ENCODE measurements at places on chromosomes 7 and 10. TPM values are rescaled to one million over a fixed set of nuclear protein-coding genes. Genes with fewer than 3 reads are reported as not detected.

The NME8 gene
- not detected for total RNA-seq

The LEP gene
- under 0.01 TPM for total RNA-seq

The LMBR1 gene
- total RNA-seq = 79.6 TPM

- no peak for DNase-seq
Measured at GRCh38 chr10:71468363-71469094, 71.8 kb downstream of the CDH23 start.

The SCART1 gene
- total RNA-seq = 1.1 TPM

DNA sequence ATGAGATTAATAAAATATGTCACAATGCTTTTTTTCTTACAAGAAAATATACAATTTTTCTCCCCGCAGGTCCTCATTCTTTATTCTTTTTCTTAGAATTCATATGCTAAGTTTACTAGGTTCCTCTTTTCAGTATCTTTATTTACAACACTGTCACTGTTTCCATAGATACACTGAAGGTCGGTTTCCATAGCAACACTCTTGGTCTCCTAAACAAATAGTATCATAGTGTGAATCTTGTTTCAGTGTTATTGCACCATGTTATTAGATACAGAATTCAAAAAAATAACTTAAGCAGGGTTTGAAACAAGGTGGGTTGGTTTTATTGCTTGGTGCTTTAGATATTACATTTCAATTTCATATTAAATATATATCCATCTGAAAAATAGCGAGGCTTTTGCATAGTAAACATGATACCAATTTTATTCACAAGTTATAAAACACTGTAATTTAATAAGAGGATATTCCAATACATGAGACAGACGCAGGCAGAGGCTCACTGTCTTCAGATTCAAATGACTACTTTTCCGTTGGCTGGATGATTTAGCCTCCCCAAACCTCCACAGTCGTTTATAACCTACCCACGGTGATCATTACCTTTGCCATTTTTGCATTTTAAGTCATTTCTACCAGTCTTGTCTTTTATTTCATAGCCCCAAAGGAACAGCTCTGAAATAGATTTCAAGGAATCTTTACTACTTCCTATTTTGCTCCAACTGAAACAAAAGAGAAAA is 88.9 kb upstream of the KLF6 start:
- peak; percentile 72 for DNase-seq

DNA sequence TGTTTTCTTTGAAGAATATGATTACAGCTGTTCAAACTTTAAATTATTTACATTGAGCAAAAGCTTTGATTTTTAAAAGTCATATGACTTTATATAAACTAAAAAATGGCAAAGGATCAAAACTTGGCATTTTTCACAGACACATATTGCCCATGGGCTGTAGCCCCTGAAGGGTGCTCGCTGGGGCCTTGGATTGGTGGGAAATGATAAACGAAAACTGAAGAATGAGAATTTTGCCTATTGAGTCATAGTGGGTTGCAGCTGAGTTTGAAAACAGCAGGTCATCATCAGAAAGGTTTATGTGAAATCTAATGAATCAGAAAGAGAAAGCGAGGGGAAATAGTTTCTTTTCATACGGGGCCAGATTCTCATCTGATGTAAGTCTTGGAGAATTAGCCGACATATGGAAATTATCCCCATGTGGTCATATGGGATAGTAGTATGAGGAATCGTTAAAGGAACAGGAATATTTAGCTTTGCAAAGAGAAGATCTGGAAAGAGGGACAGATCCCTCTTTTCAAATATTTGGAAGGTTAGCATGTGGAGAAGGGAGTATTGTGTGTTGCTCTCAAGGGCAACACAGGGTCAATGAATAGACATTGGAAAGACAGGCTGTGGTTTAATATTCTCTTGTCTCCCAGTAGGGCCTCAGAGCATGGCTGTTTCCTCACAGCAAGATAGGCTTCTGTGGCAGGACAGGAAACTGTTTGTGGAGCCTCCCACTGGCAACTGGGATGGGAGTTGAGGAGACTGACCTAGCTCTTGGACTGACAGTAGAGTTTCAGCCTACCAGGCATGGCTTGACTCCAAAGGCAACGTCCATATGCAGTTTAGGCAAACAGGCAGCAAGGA is 119.0 kb downstream of the FZD1 start:
- DNase-seq = no peak

GRCh38 chr7:155216475-155217272 is 81.0 kb upstream of the INSIG1 start:
- no peak for DNase-seq

DNA sequence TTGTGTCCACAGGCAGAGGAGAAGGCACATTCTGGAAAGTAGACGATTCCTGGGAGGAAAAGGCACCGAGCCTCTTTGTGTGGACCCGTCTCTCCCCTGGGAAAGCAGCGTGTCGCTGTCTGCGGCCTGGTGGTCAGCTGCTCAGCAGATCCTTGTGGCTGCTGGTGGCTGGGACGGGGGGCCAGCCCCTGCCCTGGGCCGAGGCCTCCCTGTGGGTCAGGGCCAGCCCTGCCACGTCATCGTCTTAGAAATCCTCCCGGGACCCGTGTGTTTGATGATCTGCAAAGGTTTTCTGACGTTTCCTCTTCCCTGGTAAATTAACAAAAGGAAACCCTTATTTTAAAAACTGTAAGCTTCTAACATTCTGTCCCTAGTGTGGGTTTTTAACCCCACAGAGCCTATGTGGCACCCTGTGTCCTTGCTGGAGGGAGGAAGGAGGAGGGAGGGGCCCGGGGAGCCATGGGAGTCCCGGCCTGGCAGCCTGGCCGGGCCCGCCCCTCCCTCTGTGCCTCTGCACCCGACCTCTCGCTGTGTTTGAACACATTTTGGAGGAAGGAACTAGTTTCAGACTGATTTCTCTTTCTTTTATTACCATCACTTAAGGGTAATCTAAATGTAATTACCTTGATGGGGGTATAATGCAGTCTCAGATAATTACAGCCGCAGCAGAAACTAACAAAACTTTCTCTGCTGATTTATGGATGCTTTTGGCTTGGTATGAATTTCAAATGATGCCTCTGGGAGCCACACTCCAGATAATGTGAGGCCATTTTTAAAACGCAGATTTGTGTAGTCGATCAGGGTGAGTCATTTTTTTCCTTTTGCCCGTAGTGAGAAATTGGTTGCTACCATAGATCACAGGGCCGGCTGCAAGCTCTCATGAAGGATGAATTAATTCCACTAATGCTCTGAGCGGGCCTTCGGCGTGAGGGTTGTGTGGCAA is 85.5 kb downstream of the NKX6-2 start:
- no peak for DNase-seq

The ANKRD22 gene
- total RNA-seq = 5.3 TPM

The PRSS2 gene
- total RNA-seq = not detected

The SH2D4B gene
- total RNA-seq = under 0.01 TPM

DNA sequence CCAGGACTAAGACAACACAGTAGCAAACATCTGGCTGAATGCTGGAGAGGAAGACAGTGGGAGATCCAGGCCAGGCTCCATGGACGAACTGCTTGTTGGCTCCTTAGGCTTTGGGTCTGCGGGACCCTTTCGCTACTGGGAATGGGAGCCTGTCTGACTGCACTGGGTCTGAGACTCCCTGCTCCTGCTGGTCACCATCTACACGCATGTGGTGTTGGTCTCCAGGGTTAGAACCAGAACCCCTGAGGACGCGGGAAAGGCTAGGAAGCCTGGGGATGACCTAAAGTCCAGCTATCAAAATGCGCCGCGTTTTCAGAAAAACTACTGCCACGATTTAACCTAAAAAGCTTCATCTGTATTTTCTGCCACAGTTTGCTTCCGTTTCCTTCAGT is 817 bp upstream of the DNAJB6 start:
- DNase-seq = no peak

GRCh38 chr7:50164559-50165170 is 71.6 kb upstream of the ZPBP start:
- no peak for DNase-seq

- peak; percentile 26 for DNase-seq
Measured at GRCh38 chr7:87628780-87629569, 777 bp downstream of the RUNDC3B start.

The AP5Z1 gene
- 25.5 TPM for total RNA-seq

The EPHB4 gene
- total RNA-seq = 104 TPM

The SPDYE2B gene
- total RNA-seq = not detected

The TSPAN12 gene
- 1.6 TPM for total RNA-seq

The ITIH2 gene
- total RNA-seq = not detected

DNA sequence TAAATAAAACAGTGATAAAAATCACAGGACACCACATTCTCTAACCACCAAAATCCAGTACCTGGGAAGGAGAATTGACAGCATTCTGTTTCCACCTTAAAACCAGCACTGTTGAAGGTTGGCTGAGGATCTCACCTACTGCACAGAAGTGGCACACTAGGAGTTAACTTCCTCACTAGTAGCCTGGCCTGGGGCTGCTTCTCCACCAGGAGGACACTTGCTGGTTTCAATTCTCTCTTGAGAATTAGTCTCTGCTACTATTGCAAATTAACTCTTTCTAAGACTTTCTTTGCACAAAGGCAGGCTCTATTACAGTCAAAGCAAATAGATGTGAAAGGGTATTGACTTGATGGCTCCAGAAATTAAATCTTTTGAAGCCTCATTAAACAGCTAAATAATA is 2.3 kb upstream of the CTTNBP2 start:
- DNase-seq = no peak

- DNase-seq = no peak
Measured at GRCh38 chr10:2541176-2541575, 526.2 kb upstream of the PFKP start.

The DPYSL4 gene
- 0.13 TPM for total RNA-seq

- peak; percentile 90 for DNase-seq
Measured at GRCh38 chr7:137681657-137682562, 164.9 kb downstream of the DGKI start.

DNA sequence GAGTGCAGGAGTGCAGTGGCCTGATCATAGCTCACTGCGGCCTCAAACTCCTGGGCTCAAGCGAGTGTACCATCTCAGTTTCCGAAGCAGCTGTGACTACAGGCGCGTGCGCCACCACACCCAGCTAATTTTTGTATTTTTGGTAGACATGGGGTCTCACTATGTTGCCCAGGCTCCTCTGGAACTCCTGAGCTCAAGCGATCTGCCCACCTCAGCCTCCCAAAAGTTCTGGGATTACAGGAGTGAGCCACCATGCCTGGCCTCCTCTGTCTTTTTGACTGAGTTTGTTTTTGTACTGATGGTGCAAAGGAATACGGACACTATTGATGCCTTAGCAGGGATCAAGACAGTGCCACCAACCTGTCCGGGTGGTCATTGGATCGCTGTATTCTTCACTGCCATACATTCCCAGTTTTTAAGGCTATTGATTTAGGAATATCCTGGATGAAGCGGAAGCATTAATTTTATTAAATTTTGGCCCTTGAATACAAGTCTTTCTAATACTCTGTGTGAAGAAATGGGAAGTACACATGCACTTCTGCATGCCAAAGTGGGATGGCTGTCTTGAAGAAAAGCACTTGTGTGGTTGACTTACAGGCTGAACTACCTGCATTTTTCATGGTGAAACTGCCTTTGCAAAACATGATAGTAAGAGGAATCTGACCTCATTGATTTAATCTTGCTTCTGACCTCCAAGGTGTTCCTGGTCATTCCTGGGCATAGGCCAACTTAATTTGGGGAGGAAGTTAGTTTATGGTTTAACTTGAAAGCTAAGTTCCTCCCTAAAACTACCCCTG is 2.1 kb upstream of the CUL2 start:
- no peak for DNase-seq

- no peak for DNase-seq
Measured at GRCh38 chr10:80186364-80187012, 18.8 kb downstream of the ANXA11 start.

The FZD1 gene
- 4.1 TPM for total RNA-seq

The ZNF862 gene
- total RNA-seq = 5.0 TPM

The AMZ1 gene
- total RNA-seq = not detected

- no peak for DNase-seq
Measured at GRCh38 chr7:140675726-140676125, 3.0 kb downstream of the ADCK2 start.

The CTNNA3 gene
- total RNA-seq = not detected

The CTTNBP2 gene
- 0.26 TPM for total RNA-seq

- DNase-seq = no peak
Measured at GRCh38 chr10:96138102-96138501, 8.0 kb downstream of the ZNF518A start.

GRCh38 chr10:124222988-124223710 is 129.8 kb upstream of the CHST15 start:
- DNase-seq = no peak

The HOXA5 gene
- total RNA-seq = not detected

The TMEM176A gene
- not detected for total RNA-seq

- no peak for DNase-seq
Measured at GRCh38 chr7:137084607-137085380, 216.3 kb downstream of the CHRM2 start.

The SLC18A3 gene
- total RNA-seq = not detected

The CALN1 gene
- not detected for total RNA-seq

The ZNF804B gene
- not detected for total RNA-seq

GRCh38 chr7:113094517-113095249 is 8.1 kb upstream of the GPR85 start:
- DNase-seq = no peak

DNA sequence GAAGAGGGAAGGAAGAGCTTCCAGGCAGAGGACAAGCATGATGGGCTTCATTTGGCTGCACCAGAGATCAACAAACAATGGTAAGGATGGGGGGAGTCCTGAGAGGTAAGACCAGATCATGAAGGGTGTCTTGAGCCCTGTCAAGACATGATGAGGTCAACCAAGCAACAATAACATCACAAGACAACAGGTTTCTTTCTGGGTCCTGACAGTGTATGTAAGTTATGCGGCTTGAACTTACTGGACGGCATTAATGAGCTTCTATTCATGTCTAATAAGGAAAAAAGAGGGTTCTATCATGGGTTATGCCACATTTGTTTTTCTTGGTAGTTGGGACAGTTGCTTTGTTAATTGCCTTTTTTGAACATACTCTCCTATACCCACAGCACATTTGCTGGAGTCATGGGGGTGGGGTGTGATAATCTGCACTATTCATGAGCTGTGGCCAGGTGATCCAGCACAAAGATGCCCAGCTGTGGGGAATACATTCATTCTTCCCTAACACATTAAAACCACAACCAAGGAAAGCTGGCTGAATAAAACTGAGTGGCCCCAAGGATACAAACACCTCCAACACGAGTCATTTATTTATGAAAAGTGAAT is 168.8 kb upstream of the KLF14 start:
- no peak for DNase-seq

GRCh38 chr10:120039826-120040225 is 147.3 kb downstream of the SEC23IP start:
- DNase-seq = no peak

DNA sequence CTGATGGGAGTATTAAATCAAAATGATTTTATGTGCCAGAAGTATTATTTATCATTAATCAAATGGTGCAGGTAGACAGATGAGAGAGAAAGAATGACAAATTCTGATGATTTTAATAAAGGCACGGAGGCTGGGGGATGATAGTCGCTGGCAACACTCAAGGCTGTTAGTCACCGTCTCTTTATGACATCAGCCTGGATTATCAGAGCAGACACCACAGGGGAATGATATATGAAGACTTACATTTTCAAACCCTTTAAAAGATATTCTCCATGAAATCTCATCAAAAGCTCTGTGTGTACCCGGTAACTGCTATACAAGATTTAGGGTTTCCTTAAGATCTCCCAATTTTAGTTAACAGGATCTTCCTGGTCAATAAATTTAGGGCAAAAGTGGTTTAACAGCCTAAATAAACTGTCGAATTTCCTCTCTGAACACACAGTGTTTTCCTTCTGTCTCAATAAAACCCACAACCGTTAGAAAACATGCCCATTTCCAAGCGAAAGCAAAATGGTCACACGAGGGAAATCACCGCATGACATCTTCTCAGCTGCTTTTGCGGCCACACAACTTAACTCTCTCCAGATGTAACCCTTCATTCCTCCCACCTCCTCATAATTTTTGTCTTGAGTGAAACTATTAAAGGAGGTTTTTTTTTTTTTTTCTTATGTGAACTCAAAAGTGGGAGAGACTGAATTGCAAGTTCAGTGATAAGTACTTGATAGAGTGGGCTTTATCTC is 133.2 kb upstream of the FAM171A1 start:
- no peak for DNase-seq
